ENCODE measurements at places on chromosomes 2 and 18. TPM values are rescaled to one million over a fixed set of nuclear protein-coding genes. Genes with fewer than 3 reads are reported as not detected.

DNA sequence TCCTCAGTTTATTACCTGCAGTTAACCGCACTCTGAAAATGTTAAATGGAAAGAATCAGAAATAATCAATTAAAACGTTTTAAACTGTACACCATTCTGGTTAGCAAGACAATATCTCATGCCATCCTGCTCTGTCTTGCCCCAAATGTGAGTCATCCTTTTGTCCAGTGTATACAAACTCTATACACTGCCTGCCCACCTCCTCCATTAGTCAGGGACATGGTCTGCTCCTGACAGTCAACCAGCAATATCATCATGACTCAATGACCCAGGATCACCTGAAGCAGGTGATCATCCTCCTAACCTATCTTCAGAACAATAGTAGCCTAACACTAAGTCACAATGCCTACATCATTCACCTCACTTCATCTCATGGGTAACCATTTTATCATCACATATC, 214.7 kb downstream of the KCNH7 start:
- DNase-seq, result no peak

- DNase-seq, result no peak
Observed at GRCh38 chr2:1949265-1949664, 204.9 kb upstream of the PXDN start.

DNA sequence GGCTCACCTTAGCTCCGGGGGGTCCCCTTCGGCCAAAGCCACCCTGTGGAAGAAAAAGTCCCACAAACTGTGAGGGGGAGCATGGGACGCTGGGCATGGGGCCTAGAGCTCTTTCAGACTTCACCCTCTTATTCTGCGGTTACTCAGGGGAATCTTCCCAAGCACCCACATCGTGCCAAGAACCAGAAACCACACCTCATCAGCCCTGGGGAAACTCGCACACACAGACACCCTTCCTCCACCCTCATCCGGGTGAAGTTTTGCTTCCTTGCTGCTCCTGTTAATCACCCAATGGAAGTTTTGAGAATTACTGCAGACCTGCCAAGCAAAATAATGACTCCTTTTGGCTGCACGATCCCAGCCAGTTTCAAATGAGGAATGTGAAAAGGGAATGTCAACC, 59.1 kb downstream of the COL6A3 start:
- no peak for DNase-seq

DNA sequence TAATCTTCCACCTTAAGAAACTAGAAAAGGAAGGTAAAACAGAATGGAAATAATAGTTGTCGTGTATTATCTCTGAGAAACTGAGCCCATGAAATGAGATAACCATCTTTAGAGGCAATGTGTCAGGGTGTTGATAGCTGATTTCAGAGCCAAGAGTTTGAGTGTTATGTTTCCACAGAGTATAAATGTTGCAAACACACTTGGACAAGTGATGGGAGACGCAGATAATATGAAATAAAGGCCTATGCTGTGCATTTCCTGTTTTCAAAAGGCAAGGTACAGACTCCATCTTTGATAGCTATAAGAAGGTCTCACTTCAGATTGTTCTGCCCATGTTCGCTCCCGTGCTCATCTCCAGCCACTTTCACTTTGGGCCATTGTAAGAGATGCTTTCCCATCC, 25.9 kb upstream of the DNER start:
- no peak for DNase-seq

DNA sequence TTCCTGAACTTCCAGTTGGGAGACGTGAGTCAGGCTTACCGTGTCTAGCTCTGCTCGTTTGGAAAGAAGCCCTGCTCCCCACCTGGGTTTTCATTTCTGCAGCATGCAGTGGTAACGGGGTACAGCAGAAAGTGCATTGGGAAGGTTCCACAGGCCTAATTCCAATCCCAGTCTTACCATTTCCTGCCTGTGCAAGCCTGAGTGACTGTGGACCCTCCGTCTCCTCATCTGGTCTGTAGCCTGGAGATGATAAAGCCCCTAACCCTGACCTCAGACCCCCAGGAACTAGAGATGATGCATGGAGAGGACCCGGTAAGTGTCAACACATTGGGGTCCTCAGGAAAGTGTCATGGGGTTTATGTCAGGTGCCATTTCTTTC, 5.8 kb upstream of the PSD4 start:
- no peak for DNase-seq

DNA sequence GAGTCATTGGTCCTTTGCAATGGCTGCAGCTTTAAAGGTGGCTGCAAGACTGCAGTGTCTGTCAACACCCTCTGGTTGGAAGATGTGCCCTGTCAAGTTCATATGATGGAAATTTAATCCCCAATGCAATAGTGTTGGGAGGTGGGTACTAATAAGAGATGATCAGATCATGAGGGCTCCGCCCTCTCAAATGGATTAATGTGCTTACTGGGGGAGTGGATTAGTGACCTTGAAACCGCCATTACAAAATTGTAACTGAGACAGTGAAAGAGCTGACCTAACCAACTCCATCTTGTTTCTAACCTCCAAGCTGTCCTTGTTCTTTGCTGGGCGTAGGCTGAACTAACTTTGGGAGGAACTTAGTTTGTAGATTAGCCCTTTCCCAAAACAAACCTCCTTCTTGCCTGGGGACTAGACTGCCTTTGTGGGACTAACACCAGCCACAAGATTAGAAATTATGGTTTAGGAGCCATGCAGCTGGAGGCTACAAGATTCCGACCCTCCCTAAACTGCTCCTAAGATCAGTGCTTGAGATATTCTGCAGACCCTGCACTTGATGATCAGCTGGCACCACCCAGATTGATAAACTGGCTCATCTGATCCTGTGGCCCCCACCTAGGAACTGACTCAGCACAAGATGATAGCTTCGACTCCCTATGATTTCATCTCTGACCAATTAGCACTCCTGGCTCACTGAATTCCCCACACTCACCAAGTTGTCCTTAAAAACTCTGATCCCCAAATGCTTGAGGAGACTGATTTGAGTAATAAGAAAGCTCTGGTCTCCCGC, 13.7 kb downstream of the MYCN start:
- no peak for DNase-seq

The OSR1 gene
- total RNA-seq, result 3.0 TPM

The TEKT4 gene
- total RNA-seq, result not detected

The IL1R1 gene
- 60.4 TPM for total RNA-seq

The PTH2R gene
- not detected for total RNA-seq

The WIPF1 gene
- 5.2 TPM for total RNA-seq

The AOX1 gene
- 22.2 TPM for total RNA-seq

The MSH6 gene
- 25.1 TPM for total RNA-seq

The INHA gene
- total RNA-seq, result not detected

The RESP18 gene
- not detected for total RNA-seq

The IGFBP5 gene
- 424 TPM for total RNA-seq

Measured in suprapubic skin (tissue), 4 donors.